ENCODE measurements at places on chromosomes 1 and 21.

- no peak for DNase-seq
These were observed 22.1 kb downstream of the BATF3 start for GRCh38 chr1:212677573-212677972.

DNA sequence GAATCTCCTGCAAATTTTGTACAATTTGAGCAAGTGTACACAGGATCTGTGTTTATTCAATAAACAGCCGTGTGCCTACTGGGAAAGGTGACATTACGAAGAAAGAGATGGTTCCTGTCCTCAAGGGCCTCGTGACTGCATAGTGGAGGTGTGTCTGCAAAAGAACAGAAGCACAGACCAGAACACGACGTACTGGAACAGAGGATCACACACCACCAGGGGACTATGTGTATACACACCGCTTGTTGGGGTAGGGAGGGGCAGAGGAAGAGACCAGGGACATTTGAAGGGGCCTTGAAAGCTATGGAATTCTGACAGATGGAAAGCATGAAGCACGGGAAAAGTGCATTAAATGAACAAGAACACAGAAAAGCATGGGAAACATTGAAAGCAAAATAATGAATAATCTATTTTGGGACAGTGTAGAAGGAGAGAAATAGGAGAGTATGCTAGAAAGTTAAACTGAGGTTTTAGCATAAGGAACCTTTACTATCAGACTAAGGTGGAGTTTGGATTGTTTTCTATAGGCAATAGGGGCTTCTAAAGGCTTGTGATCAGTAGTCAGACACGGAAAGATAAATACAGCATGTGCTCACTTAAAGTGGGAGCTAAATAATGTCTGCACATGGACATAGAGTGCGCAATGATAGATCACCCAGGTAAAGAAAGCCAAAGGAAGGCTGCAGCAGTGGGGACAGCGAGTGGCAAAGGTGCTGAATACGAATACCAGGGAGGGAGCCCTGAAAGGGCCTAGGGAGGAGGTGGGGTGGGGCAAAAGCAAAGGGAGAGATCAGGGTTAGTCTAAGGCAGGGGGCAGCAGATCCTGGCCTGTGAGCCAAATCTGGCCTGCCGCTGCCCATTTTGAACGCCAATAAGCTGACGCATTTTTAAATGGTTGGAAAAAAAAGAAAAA is 11.0 kb downstream of the JAK1 start:
- peak; percentile 34 for DNase-seq

DNA sequence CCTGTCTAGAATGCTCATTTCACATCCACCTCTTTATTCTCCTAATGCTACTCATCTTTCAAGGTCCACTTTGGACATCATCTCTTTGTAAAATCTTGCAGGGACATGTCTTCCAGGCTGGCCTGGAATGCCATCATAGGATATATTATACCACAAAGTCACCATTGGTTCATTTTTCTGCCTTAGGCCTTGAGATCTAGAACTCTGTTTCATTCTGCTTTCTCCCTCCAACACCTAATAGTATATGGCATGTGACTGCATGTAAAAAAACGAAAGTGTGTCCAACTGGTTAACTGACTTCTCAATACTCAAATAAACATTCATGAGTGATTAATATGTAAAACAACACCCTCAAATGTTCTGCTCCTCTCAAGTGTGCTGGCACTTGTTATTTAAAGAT is 84.1 kb downstream of the RGS2 start:
- no peak for DNase-seq

DNA sequence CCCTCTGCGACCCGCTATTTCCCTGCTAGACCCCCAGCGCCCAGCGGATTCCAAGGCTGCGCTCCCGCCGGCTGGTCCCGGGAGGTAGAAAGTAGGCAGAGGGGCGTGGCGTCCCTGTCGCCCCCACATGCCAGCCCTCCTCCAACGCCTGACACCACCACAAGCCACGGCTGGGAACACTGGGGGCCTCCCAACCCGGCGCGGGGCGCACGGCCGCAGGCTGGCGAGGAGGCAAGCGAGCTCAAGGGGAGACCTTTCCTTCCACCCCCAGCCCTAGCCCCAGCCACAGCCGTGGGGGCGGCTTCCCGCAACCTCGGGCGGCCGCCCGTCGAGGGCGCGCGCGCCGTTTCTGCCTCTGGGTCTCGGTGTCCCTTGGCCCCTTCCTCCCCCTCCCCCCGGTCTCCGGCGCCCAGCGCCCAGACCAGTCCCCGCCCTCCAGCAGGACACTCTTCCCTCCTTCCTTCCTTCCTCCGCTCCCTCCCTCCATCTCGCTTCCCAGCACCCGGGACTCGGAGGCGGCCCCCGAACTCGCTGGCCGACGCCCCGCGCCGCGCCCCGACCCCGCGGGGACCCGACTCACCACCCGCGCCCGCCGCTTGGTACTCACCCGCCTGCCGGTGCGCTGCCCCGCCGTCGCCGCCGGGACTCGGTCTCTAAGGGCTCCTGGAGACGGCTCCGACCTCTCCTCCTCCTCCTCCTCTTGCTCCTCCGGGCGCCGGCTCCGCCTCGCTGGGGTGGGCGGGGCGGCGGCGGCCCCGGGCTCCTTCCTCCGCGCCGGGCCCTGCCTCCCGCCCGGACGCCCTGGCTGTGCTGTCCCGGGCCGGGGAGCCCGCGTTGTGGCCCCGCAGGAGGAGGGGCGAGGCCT is at the start of gene GNG12:
Gene GNG12, minus strand, starts transcription at position 731 of the 865 bp plus-strand sequence. CDS start 125,781 bp downstream, outside the sequence.
- DNase-seq = peak; percentile 82

- no peak for DNase-seq
These were observed 167.3 kb upstream of the KCNJ6 start for GRCh38 chr21:38083535-38083934.

DNA sequence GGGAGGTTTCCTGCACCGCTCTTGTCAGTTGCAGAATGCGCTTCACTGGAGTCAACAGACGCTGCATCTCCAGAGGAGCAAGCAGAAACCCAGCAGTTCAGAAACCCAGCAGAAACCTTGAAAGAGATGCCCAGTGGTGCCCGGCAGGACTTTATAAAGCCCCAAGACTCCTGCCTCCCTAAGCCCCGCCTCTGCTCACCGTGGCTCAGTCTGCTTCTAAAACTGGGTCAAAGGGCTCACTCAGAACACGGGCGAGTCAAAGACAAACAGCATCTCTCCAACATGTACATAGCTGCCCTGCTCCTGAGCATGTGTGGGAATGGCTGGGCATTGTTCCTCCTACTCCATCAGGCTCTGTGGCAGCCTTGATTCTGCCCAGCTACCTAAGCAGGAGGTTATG is at the start of gene HMGCS2:
Gene HMGCS2, minus strand, starts transcription at position 128 of the 400 bp plus-strand sequence. Its CDS starts 61 bp downstream, at position 67.
- DNase-seq = no peak
